ENCODE measurements at places on chromosomes 2 and 18.

- no peak for DNase-seq
These were observed 229.3 kb upstream of the PXDN start for GRCh38 chr2:1973636-1974035.

GRCh38 chr18:79625195-79625923 is 54.2 kb upstream of the CTDP1 start:
- peak; percentile 13 for DNase-seq

GRCh38 chr2:55781542-55781941 is 87.9 kb upstream of the PNPT1 start:
- DNase-seq: no peak

DNA sequence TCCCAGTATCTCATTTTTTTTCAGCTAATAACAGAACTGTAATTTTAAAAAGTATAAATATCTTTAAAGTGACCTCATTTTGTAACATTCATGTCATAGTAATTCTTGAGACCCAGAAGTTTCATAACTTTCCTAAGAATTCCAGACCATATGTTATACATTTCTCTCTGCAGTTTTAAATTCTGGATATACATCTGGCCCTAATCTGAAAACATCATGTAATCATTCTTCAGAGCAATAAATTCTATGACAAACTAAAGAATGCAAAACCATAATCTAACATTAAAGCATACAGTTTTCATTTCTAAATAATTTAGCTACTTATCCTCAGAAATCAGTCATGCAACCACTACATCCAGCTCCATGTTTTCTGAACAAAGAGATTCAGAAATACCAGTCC is 198.3 kb upstream of the SLC35G4 start:
- no peak for DNase-seq

DNA sequence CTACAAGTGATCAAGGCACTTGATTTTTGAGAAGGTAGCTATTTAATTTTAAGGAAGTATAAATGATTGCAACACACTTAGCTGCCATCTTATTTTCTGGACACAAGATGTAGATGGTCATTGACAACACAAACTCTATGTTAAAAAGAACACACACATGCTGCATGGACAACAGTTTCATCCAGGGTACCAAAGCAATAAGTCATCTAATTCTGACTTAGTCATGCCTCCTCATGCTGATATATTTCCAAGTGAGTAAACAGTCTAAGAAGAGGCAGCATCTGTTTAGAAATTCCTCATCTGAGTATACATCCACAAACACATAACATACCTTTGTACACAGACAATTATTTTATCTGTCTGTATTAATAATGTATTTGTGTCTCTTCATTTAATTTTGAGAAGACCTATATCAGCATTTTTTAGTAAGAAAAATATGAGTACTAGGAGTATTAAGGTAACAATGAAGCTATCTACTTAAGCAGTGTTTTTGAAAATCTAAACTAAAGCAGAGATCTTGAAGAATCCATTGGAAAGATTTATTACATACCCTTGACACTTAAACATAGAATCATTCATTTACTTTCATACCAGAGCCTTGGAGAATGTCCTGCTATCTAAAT is 84.9 kb downstream of the SCN1A start:
- peak; percentile 55 for DNase-seq
